Urinary bladder (tissue), 4 donors: ENCODE measurements at places on chromosomes 1 and 21. TPM values are rescaled to one million over a fixed set of nuclear protein-coding genes. Genes with fewer than 3 reads are reported as not detected.

TRNAU1AP gene
- 21.8 TPM for polyA plus RNA-seq

LAMB3 gene
- polyA plus RNA-seq: 13.3 TPM

NMNAT2 gene
- 1.4 TPM for polyA plus RNA-seq

JTB gene
- polyA plus RNA-seq: 148 TPM

GJA5 gene
- polyA plus RNA-seq: 14.9 TPM

GRCh38 chr1:208173749-208174148 lies 70.4 kb downstream of the PLXNA2 start:
- no peak for DNase-seq

- no peak for DNase-seq
Observed at GRCh38 chr1:151944857-151945575, 35.7 kb upstream of the THEM4 start.

- no peak for DNase-seq
Observed at GRCh38 chr1:30612536-30613065, 110.8 kb downstream of the MATN1 start.

DNA sequence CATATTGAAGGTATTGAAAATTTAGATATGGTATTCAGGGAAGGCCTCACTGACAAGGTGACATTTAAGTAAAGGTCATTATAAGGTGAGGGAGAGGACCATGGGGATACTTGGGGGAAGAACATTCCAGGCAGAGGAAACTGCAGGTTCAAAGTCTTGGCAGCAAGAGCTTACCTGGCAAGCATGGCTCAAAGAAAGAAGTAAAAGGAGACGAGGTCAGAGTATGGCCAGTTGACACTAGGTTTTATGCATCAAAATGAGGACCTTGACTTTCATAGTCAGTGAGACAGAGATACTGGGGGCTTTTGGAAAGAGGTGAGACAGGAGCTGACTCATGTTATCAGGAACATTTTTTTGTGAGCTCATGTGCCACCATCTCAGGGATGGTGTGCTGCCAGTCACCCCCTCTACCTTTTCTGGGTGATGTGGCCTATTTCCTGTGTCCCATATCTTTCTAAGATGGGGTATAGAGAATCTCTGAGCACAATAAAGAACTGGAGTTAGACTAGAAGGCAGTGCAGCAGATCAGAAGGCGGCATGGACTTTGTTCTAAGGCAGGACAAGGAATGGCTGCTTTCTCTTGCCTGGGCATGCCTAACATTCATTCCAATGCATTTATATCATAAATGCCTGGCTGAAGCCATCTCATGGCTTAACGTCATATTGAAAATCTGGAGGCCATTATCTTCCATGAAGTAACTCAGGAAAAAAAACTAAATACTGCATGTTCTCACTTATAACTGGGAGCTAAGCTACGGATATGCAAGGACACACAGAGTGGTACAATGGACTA lies 406.7 kb downstream of the NTNG1 start:
- no peak for DNase-seq

- no peak for DNase-seq
Observed at GRCh38 chr1:225830841-225831240, 20.9 kb downstream of the EPHX1 start.

GRCh38 chr1:78833491-78833890 lies 173.0 kb downstream of the ADGRL4 start:
- DNase-seq: no peak

DNA sequence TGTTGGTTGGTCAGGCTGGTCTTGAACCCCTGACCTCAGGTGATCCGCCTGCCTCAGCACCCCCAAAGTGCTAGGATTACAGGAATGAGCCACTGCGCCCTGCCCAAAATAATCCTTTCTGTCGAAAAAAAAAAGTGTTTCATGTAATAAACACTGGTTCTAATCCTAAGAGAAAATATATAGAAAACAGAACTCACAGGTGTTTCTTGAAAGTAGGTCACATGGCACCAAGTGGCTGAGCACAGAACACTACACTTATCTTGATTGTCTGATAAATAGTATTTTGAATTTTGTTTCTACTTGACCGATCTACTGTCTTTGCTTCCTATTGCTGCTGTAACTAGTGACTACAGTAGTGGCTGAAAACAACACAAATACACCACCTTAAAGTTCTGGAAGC lies 87.6 kb upstream of the SOD1 start:
- no peak for DNase-seq

GRCh38 chr1:209062863-209063262 lies 520.7 kb upstream of the CAMK1G start:
- no peak for DNase-seq

DNA sequence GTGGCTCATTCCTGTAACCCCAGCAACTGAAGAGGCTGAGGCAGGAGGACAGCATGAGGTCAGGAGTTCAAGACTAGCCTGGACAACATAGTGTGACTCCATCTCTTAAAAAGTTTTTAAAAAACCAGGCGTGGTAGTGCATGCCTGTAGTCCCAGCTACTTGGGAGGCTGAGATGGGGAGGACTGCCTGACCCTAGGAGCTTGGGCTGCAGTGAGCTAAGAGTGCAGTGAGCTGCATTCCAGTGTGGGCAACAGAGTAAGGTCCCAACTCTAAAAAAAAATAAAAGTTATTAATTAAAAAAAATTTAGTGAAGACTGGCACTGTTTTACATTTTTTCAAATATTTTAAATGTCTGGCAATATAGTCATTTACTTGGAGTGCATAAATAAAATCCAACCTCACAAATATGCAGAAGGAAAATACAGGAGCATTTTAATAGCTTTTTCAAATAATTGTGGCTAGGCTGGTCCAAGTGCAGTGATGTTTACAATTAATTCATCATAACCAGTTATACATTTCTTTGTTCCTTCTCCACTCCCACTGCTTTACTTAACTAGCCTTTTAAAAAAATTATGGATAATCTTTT lies 10.8 kb downstream of the ZBTB8OS start:
- no peak for DNase-seq
